Fibroblast of the aortic adventitia (primary cell): ENCODE measurements at places on chromosomes 1 and 21.
A peak's percentile ranks its signal among the peaks of the same experiment; 100 is the strongest.

DNA sequence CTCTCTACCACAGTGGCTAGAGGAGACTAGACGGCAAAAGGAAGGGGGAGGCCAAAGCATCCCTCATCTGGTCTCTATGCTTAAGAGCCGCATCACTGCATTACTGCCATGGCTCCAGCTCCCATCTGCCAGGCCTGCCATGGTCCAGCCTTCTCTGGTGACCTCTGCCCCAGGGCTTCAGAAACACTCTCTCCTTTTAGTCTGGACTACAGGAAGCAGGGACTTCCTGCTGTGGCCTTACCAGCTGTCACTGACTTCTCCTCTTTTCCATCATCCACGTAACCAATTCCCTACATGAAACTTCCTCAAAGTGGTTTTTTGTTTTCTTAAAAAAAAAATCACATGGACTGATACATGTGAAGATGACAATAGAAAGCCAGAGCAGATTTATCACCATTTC, 323.1 kb upstream of the NFIA start:
- no peak for DNase-seq

GRCh38 chr1:186535388-186536133, 74.6 kb upstream of the PDC start:
- DNase-seq, result peak; percentile 97

DNA sequence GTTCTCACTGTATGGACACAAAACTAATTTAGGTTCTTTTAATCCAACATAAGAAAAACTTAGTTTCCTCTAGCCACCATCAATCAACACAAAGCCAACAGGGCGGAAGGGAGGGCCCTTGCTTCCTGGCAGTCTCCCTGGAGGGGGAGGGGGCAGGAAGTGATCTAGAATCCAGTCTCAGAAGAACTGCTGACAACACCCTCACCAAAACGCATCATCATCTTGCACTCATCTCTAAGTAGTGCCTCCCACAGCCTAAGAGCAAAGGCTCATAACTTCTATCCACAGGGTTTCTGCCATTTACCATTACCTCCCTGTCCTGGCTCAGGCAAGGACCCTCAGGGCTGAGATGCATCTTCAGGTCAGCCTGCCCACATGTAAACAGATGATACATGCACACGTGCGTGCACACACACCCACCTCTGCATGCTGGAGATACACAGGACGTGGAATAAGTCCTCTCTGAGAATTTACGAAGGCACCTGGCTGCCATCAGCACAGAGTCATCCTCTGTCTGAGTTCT, 20.5 kb downstream of the HIVEP3 start:
- peak; percentile 75 for DNase-seq

- DNase-seq, result no peak
Measured at GRCh38 chr1:181148636-181149035, 60.1 kb downstream of the IER5 start.

DNA sequence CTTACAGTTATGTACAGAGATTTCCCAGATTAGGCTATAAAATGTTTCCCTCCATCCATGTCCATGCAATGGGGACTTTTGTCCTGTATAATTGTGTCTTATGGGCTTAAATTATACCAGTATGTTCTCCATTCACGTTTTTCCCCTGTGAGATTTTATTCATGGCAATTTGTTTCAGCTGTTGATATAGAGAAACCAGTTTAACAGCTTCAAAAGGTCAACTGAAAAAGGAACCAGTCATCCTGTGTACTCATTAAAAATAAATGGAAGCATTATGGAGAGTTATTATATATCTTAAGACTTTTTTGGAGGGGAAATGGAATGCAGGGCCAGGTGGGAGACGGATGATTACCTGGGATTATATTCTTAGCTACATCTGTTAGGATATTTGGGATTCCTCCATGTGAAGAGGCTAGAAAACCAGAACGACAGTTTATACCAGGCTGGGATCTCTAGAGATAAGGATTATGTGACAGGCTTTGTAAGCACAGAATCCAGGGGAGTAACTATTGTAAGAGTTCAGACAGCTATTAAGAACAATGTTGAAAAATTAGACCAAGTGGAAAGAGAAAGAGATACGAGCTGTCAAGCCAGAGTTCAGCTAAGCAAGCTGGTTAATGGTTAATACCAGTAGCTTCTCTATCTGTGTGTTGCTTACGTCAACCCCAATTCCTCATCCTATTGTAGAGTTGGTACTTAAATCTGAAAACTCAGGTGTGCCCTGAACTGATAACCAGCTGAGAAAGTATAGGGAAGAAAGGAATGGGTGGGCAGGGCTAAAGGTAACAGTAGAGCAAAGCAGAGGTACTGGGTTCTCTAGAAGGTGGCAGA, 12.4 kb upstream of the ZNF697 start:
- DNase-seq, result no peak

DNA sequence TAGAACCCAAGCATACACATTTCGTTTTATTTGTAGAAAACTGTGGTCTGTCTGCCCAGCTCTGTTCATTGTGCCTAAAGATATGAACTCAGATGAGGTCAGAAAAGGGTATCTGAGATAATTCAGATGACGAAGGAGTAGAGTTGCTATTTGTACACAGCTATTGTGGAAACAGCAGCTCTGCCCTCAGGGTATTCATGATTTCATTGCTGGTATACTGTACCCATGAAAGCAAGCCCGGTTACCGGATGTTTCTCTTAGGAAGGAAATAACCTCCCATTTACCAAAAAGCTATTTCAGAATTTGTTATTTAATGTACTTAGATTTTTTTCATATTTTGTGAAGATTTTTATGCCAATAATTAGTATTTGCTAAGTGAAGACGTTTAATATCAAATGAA, 37.8 kb downstream of the SMAP2 start:
- no peak for DNase-seq

DNA sequence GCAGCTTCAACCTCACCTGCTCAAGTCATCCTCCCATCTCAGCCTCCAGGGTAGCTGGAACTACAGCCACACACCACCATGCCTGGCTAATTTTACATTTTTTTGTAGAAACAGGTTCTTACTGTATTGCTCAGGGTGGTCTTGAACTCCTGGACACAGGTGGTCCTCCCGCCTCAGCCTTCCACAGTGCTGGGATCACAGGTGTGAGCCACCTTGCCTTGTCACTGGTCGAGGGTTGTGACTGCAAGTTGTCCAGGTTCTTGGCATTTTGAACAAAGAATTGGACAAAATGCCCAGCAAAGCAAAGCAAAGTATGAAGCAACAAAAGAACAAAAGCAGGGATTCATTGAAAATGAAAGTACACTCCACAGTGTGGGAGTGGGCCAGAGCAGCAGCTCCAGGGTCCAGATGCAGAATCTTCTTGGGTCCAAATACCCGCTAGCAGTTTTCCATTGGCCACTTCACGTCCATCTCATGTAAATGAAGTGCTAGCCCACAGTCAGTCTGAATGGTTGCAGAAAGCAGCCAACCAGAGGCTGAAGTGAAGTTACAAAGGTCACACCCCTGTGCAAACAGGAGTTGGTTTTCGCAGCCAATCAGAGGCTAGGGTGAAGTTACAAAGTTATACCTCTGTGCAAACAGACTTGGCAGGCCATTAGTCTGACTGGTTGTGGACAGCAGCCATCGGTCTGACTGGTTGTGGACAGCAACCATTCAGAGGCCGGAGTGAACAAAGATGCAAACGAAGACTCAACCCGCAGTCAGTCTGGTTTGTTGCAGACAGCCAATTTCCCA, 109.5 kb upstream of the KIF26B start:
- peak; percentile 33 for DNase-seq
